ENCODE measurements at places on chromosomes 6 and 20.

- no peak for DNase-seq
Observed at GRCh38 chr6:140729521-140729920, 1355.1 kb upstream of the CITED2 start.

DNA sequence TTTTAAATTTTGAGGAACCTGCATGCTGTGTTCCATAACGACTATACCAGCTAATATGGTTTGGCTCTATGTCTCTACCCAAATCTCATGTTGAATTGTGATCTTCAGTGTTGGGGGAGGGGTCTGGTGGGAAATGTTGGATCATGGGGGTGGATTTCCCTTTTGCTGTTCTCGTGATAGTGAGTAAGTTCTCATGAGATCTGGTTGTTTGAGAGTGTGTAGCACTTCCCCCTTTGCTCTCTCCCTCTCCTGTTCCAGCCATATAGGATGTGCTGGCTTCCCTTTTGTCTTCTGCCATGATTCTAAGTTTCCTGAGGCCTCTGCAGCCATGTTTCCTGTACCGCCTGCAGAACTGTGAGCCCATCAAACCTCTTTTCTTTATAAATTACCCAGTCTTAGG is 61.8 kb upstream of the NEDD9 start:
- no peak for DNase-seq

GRCh38 chr6:56961151-56961550 is 6.2 kb downstream of the BEND6 start:
- no peak for DNase-seq

GRCh38 chr6:119334535-119335264 is 14.9 kb downstream of the MAN1A1 start:
- DNase-seq: no peak

GRCh38 chr20:23690581-23690980 is 1.7 kb upstream of the CST4 start:
- DNase-seq: no peak

Measured in stimulated activated CD8-positive, alpha-beta memory T cell treated with anti-CD3 and anti-CD28 coated beads, Interleukin-4, amount 100 ng/mL, for 24 hours (primary cell).